ENCODE measurements at places on chromosomes 13 and 19.

DNA sequence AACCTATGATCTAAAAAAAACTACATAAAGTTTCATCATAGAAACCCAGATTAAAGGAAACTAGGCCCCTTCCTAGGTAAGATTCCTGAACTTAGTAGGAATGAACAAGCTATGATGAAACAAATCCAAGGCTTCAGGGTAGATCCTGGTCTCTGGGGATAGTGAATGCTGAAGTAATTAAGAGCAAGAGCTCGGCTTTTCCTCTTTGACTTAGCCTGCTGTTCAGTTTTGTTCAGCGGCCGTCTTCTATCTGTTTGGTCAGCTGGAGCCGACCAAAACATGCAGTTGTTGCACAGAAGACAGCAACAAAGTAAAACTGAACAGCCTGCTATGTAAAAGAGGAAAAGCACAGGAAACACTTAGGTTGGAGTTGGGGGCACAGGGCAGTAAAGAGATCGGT lies 44.1 kb upstream of the RFXAP start:
- DNase-seq: no peak

DNA sequence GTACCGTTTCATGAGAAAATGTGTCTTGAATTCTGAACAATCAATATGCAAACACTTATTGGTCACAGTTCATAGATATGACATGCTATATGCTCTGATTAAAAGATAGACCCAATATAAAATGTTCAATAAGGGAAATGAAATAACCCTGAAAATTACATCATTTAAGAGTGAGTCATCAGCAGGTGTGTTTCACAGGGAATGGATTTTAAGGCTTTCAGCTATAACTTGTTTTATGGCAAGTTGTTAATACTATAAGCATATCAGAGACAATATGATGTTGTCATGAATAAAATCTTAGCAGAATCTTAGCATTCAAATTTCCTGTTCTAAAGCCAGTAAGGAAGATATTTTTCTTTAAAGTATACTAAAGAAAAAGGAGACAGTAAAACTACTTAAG lies 483.4 kb upstream of the PCDH9 start:
- DNase-seq: no peak

DNA sequence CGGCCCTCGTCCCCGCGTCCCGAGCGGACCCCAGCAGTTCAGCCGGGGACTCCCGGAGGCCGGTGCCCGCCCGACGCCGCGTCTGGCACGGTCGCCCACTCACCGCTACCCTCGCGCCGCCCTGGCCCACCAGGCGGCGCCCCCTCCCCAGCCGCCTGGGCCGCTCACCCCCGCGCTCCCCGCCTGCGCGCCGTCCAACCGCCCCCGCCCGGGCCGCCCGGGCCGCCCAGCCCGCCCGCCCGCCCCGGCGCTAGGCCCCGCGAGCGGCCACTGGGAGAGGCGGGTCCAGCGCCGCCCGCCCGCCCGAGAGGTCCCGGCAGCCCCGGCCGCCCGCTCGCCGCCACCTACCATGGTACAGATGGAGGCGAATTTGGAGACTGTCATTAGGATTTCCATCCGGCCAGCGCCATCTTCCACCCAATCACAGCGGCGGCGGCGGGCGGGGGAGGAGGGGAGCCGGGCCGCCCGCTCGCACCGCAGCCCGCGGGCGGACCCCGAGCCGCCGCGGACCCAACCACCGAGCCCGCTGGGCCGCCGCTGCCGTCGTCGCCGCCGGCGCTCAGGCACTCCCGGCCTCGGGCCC lies at the start of gene USP12:
Gene USP12 (minus strand): TSS at position 568 of the 583 bp plus-strand sequence. CDS start 172 bp downstream, at position 396.
- peak; percentile 23 for DNase-seq

DNA sequence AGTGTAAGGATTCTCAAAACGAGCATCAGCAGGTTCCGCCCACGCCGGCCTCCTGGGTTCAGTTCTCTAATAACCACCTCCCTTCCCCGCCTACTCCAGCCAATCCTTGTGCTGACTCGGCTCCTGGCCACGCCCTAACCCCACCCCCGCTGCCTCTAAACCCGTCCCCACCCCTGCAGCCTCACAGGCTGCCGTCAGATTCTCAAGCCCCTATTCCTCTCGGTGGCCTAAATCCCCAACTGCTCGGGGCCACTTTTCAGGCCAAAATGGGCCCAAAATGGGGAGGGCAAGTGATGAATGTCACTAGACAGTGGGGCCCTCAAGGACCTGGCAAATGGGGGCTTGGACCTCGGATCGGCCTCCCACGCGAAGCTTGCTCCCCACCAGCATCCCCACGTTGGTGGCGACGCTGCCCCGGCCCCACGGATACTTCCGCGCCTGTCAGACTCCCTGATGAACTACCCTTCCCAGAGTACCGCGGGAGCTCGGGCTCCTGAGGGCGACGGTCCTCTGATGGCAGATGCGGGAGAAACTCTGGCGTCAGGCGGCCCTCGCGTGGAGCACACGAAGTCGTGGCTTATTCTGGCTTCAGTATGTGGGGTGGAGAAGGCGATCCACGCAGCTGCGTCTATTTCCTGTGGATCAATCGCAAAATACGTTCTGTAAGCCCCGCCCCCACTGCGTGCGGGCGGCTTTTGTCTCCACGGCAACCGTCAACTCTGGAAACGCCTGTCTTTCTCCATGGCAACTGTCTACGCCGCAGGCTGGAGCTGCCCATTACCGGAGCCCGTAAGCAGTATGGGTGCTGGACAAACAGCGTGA lies 24.8 kb downstream of the ZNF473 start:
- peak; percentile 74 for DNase-seq

DNA sequence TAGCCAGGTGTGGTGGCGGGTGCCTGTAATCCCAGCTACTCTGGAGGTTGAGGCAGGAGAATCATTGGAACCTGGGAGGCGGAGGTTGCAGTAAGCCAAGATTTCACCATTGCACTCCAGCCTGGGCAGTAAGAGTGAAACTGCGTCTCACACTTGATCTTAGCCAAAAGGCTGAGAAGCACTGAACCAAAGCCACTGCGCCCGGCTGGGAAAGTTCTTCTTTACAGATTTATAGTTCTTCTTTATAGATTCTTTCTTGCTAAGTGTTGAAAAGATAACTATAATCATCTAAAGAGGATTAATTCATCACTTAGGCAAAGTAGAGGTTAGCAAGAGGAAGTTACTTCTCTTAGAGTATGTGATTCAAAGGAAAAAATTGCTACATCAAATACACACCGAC lies 11.1 kb downstream of the ZNF417 start:
- DNase-seq: no peak

DNA sequence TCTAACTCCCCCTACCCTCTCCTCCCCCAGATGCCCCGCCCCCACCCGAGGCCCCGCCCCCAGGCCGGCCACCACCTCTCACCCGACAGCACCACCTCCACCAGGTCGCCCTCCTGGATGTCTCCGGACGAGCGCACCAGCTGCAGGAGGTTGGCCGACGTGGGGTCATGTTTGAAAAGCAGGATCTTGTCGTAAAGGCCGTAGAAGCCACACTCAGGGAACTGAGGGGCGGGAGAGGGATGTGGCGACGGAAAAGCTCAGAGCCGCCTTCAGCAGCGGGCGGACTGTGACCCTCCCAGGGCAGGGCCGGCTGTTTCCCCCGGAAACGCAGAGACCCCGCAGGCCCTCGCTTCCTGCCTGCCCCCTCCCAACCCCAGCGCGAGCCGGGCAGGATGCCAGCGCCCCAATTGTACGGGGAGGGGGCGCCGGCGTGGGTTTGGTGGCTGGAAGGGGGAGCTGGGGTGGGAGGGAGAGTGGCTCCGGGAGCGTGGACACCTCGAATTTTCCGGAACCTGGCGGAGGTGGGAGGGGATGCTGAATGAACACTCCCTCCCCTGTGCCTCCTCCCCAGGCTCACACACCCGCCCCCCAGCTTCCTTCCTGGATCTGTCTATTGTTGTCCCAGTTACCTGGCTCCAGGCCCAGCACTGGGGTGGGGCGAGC lies 3.0 kb downstream of the PRKD2 start:
- peak; percentile 67 for DNase-seq
